ENCODE measurements at places on chromosomes 3 and 15.

DNA sequence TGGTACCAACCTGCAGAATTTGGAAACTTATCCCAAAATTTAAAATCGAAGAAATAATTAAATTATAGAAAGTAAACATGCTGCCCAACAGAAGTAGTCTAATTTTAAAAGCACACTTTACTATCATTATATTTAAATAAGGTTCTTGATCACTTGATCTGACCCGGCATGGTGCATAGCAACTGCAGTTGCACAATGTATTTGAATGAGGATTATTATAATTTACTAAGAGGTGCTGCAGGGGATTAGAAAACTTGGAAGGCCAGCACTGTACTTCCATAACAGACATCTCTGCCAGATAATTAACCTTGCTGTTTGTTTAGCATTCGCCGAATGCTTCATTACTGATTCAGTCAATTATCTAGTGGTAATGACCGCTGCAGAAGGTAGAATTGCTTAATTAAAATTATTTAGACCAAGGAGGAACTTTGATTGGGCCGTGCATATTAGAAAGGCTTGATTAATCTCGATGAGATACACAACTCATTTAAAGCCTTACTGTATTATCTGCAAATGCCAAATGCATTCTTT is 971.6 kb downstream of the ZPLD1 start:
- DNase-seq = no peak

DNA sequence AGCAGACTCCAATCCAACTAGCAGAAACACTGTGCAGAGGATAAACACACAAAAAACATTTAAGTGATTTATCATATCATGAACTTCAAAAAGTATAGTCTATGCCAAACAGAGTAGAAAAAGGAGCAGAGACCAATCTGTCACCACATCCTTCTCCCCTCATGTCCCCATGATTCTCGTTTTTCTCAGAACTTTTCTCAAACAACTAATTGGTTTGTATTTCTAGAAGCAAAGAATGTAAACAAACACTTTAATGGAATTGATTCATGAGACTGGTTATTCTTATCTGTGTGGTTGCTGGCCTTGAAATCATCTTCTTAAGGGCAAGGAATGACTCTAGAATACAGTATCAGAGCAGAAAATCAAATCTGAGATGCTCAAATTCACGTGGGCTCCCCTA is 294.2 kb upstream of the THBS1 start:
- DNase-seq = no peak

- no peak for DNase-seq
These were observed 24.4 kb upstream of the SLC24A5 start for GRCh38 chr15:48096355-48096786.

DNA sequence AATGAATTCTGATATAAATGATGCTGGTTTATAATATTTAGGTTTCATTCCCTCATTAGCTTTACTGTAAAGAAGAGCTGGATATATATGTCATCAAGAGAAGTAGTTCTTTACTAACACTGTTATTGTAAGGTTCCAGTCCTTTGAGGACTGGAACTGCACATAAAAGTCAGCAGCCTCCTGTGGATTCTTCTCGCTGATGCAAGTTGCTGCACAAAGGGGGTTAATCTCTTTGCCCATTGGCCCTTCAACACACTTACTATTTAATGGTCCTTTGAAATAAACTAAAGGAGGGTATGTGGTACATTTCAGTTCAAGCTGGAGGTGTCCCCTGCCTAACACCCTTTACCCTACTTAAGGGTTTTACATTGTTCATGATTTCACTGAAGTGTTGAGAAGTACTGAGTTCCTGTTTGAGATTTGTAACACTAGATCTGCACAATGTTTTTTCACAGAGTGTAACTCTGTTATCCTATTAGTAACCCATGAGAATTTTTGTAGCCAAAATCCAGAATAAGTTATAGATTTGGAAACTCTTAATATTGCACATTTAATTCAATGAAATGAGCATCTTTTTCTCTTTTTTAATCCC is 43.9 kb downstream of the NR2C2 start:
- no peak for DNase-seq

GRCh38 chr15:34616613-34617012 is 33.2 kb upstream of the GOLGA8B start:
- DNase-seq = no peak

DNA sequence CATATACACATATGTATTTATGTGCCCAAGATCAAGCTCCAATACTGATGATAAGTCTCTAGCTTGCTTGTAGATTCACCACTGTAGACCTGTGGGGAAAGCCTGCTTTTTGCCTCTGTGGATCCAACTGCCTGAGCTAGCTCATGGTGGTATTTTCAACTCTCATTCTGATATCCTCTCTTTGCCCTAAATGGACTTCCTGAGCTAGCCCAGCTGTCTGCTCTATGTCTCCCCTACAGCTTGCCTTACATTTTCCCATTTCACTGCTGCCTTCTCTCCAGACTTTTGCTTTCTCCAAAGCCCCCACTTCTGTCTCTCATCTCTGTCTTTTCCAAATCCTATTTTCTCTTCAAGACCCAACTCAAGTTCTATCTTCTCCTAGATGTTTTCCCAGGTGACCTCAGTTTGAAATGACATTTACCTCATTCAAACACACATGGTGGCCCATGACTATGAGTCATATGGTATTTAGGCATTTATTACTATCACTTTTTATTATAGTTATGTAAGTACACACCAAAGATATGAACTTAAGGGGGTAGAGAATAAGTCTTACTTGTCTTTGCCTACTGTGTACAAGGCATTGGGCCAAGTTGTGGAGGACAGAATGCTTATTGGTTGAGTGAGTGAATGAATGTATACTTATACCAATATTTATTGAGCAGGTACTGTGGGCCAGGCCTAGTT is 191.7 kb downstream of the NR1D2 start:
- DNase-seq = no peak

DNA sequence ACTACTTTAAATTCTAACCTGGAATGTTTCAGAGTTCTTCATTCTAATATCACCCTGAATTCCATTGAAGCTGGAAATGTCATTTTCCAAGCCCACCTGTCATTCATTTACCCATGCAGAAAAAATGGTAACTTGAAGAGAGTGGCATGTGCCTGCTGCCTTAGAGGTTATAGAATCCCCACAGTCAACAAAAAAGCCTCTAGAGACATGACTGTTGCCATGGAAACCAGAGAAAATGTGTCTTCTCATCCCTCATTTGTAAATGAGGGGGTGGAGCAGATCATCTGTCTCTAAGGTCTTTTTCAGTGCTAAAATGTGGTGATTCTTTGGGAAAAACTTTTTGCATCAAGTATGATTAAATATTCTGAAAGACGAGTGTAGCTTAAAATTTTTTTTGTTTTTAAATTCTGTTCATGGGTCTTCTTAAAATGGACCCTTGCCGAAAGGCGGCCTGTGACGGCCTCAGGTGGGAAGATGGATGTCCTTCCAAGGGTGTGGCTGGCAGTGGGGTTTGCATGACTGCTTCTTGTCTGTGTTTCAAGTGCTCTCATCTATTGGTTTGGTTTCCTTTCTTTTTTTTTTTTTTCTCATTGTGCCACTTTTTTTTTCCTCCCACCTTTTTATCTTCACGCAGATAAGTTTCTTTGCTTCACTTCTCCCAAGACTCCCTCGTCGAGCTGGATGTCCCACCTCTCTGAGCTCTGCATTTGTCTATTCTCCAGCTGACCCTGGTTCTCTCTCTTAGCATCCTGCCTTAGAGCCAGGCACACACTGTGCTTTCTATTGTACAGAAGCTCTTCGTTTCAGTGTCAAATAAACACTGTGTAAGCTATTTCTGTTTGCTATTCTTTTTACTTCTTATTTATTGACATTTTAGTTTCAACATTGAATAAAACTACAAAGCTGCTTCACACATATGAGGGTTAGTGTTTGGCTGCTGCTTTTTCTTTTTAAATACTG is 23.0 kb downstream of the TPM1 start:
- no peak for DNase-seq

- DNase-seq = no peak
These were observed 29.9 kb upstream of the GNB5 start for GRCh38 chr15:52220937-52221660.

DNA sequence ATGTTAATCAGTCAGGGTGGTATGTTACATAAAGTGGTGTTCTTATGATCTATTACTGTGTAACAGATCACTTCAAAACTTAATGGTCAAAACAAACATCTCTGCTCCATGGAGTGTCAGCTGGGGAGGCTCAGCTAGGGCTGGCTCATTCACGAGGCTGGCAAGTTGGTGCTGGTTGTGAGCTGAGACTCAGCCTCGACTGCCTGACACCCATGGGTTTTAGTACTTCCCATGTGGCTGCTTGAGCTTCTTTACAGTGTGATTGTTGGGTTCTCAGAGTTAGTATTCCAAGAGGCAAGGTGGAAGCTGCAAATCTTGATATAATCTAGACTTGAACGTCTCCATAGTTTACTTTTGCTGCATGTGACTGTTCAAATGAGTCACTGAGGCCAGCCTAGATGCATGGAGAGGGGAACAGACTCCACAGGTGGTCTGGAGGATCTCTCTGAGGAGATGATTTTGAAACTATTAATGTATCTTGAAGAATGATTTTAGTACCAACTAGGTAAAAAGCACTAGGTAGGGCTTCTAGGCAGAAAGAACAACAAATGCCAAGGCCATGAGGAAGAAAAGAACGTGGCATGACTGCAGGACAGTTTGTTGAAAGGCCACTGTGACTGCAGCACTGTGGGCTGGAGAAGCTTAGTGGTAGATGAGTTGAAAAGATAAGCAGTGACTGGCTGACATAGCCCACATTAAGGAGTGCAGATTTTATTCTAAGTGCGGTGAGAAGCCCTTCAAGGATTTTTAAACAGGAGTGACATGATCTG is 281.1 kb upstream of the PROK2 start:
- no peak for DNase-seq

- no peak for DNase-seq
These were observed 6.4 kb downstream of the GNAI2 start for GRCh38 chr3:50242381-50242770.

GRCh38 chr3:100954990-100955389 is 38.2 kb downstream of the ABI3BP start:
- no peak for DNase-seq

Data from activated gamma-delta T cell treated with Interleukin-2 at 50 U/mL for 16 hours (primary cell).